ENCODE measurements at places on chromosomes 1 and 21. TPM values are rescaled to one million over a fixed set of nuclear protein-coding genes. Genes with fewer than 3 reads are reported as not detected.

GRCh38 chr1:71014178-71014579 lies 33.4 kb downstream of the PTGER3 start:
- H3K36me3 ChIP-seq = no peaks in the 10 kb centered on the region
- H3K4me1 ChIP-seq = no peaks in the 10 kb centered on the region
- DNase-seq = no peak
- H3K4me3 ChIP-seq = no peak overlapping the region

DNA sequence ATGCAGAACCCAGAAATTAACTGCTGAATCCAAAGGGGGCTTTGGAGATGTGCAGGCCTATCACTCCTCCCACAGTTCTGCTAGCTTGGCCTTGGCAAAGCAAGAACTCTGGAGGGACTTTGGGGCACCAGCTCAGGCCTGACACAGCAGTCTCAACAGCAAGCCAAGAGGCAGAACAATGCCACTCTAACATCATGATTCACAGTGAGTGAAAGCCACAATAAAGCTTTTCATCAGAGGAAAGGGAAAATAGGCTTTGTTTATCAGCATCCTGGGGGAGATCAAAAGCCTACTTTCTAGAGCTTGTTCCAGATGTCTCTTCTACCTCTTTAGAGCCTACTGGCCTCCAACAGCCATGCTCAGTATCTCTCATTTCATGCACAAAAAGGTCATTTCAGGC lies 283.4 kb downstream of the KCNH1 start:
- no peaks in the 10 kb centered on the region for H3K36me3 ChIP-seq
- no peaks in the 10 kb centered on the region for H3K27me3 ChIP-seq
- no peaks in the 10 kb centered on the region for H3K4me1 ChIP-seq

GPR3 gene
- 0.19 TPM for total RNA-seq

DNA sequence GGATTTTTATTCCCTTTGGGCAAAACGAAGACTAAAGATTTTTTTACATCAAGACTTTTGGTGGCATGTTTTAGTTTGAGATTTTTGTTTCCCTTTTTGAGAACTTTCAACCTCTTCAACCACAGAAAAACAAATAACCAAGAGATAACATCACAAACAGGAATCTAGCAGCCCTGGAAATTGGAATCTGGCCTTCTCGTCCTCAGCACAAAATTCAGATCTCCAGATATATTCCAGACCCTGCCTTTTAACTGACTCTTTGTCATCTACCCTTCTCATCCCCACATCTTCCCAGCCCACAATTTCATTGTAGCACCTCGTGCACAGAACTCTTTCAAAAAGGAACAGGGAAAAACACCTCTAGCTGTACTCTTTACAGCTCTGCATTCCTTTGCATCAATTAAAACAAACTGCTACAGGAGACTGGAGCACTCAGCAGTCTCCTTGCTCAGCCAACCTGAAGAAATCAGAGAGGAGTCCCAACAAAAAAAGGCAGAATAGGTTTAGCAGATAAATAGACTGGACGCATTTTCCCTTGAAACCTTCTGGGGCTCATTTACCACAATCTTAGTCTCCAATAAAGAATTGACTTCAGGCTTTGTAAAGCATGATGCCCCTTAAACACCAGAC lies 251.0 kb downstream of the TTLL7 start:
- H3K4me3 ChIP-seq = no peak overlapping the region
- H3K27me3 ChIP-seq = no peaks in the 10 kb centered on the region
- H3K4me1 ChIP-seq = no peaks in the 10 kb centered on the region
- H3K36me3 ChIP-seq = no peaks in the 10 kb centered on the region
- DNase-seq = no peak

CYP4Z1 gene
- 0.64 TPM for total RNA-seq

DNA sequence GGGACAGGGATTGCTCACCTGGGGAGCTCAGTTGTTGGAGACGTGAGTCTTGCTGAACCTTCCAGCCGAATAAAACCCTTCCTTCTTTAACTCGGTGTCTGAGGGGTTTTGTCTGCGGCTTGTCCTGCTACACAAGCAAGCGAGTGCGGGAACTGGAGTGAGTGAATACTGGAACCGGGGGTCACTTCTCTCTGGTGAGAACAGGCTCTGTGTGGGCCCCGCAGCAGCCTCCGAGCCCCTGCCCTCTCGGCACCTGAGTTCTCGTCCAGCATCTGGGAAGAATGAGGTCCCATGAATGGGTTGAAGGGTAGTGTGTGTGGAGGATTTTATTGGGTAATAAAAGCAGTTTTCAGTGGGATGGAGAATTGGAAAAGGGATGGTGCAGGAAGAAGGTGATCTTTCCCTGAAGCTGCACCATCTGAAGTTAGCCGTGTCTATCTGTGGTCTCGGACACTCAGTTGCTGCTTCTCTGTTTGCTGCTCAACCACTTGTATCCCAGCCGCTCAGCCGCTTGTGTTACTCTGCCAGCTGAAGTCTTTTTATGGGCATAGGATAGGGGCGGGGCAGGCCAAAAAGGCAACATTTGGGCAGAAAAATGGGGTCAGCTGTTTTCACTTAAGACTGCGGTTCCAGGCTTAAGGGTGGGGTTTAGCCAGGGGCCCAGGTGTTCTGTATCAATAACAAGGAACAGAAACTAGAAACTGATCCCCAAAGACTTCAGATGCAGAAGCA lies 450.6 kb upstream of the CAMK1G start:
- H3K4me1 ChIP-seq = no peaks in the 10 kb centered on the region
- H3K27me3 ChIP-seq = no peaks in the 10 kb centered on the region
- no peak overlapping the region for H3K27ac ChIP-seq

GRCh38 chr21:41112740-41113692 lies 54.9 kb upstream of the BACE2 start:
- no peak for DNase-seq
- no peaks in the 10 kb centered on the region for H3K36me3 ChIP-seq
- no peak overlapping the region for H3K4me3 ChIP-seq
- no peak overlapping the region for H3K27ac ChIP-seq

C1orf141 gene
- not detected for total RNA-seq

- H3K27me3 ChIP-seq = no peaks in the 10 kb centered on the region
- H3K4me1 ChIP-seq = no peaks in the 10 kb centered on the region
- no peak overlapping the region for H3K27ac ChIP-seq
- DNase-seq = no peak
- no peak overlapping the region for H3K4me3 ChIP-seq
These were observed 60.4 kb upstream of the MAP10 start for GRCh38 chr1:232744847-232745246.

MYOC gene
- not detected for total RNA-seq

- no peaks in the 10 kb centered on the region for H3K36me3 ChIP-seq
- H3K4me3 ChIP-seq = no peak overlapping the region
- DNase-seq = no peak
- no peaks in the 10 kb centered on the region for H3K27me3 ChIP-seq
- no peak overlapping the region for H3K27ac ChIP-seq
These were observed 4.8 kb downstream of the ABCB10 start for GRCh38 chr1:229553621-229554130.
